Stimulated activated CD8-positive, alpha-beta memory T cell treated with anti-CD3 and anti-CD28 coated beads, Interleukin-7, amount 100 ng/mL, for 48 hours (primary cell): ENCODE measurements at places on chromosomes 7 and 10.
A peak's percentile ranks its signal among the peaks of the same experiment; 100 is the strongest.

GRCh38 chr7:78284945-78285344 lies 486.4 kb downstream of the PHTF2 start:
- DNase-seq: no peak

GRCh38 chr10:43026039-43026973 lies 50.6 kb upstream of the RET start:
- no peak for DNase-seq

DNA sequence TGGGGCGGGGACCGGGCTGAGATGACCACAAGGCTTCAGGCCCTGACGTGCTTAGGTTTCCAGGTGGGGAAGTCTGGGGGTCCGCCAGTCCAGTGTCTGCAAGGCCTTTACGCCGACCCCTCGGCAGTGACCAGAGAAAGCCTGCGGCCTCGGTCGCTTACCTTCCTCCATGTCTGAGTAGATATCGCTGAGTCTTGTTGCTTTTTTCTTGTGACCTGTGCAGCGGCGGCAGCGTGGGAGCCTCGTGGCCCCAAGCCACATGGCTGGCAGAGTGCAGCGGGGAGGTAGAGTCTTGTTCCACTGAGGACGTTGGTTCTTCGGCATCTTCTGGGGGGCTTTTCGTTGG lies 329 bp downstream of the NOLC1 start:
- peak; percentile 21 for DNase-seq

- DNase-seq: no peak
These were observed 3.6 kb downstream of the VOPP1 start for GRCh38 chr7:55568613-55569268.

GRCh38 chr10:873020-873419 lies 58.5 kb downstream of the LARP4B start:
- no peak for DNase-seq

GRCh38 chr10:63250032-63250431 lies 116.9 kb downstream of the NRBF2 start:
- DNase-seq: no peak

- no peak for DNase-seq
These were observed 343.3 kb downstream of the FRMD4A start for GRCh38 chr10:13987446-13987845.

GRCh38 chr10:78502210-78502936 lies 468.7 kb downstream of the RPS24 start:
- no peak for DNase-seq

- no peak for DNase-seq
These were observed 29.3 kb downstream of the DYNC2I1 start for GRCh38 chr7:158885624-158886023.

- DNase-seq: no peak
These were observed 71.5 kb downstream of the WAPL start for GRCh38 chr10:86449926-86450558.

DNA sequence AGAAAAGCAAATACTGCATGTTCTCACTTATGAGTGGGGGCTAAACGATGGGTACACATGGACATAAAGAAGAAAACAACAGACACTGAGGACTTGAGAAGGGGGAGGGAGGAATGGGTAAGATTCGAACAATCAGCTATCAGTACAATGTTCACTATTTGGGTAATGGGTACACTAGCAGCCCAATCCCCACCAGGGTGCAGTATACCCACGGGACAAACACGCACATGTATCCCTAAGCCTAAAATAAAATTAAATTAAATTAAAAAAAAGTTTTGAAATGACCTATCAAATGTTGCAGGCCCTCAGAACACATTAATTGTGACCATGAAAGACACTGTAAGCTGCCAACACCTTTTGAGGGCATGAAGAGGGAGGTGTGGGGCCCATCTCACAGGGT lies 316.0 kb downstream of the WDR37 start:
- no peak for DNase-seq

DNA sequence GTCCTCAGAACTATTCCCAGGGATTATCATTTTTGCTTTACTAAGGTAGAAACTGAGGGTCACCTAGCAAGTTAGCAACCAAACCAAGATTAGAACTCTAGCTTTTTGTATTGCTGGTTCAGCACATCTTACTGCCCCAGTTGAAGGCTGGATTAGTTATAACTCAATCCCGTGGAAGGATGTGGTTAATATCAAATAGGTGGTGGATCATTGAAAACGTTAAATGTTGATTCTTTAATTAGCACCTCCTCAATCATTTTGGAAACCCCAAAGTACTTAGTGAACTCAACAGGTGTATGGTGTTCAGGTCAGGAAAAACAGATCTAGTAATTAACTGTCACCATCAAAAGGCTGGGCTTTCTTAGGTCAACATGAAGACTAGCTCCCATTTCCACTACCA lies 152.4 kb downstream of the ARID5B start:
- DNase-seq: no peak

- DNase-seq: no peak
These were observed 158.6 kb downstream of the NRF1 start for GRCh38 chr7:129769866-129770808.

DNA sequence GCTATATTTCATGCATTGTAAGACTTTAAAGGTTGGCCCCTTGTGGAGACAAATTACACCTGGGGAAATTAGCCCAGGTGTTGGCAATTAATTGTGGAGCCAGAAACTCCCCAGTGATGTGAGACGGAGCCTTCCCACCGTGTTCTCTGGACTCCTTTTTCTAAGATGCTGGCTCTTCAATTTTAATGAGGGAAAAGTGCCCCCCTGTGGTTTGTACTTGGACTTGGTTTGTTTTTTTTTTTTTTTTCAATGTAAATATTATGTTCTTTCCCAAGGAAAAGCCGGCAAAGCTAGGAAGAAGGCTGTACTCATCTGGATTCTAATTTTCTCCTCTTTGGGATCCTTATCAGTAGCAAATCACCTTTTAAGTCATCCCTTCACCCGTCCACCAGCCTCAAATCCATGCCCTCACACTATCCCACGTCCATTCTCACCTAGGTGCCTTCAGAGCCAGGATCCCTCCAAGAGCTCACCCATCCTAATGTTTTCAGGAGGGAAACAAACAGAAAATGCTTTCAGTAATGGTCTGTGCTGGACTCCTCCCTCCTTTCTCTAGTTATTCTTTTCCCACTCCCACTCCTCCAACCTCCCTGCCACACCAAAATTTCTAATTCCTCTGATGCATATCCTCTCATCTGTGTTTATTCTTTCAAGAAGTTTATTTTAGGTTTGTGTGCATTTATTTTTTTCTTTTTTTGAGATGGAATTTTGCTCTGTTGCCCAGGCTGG lies 20.4 kb upstream of the ST8SIA6 start:
- no peak for DNase-seq

DNA sequence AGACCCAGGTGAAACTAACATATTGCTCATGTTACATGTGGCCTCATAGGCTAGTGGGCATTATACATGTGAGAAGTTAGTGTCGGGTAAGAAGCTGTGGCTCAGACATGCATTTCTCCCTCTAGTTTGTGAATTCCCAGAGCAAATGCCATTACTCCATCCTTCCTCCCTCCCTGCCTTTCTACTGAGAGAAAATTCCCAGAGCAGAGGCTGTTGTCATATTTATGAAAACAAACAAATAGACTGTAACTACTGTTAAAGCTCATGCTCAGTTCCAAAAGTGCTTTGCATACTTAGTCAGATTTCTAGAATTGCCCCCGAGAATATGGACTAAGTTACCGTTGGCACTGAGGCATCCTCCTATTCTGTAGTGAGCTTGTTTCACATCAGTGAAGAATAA lies 29.0 kb downstream of the ZNRF2 start:
- DNase-seq: no peak

DNA sequence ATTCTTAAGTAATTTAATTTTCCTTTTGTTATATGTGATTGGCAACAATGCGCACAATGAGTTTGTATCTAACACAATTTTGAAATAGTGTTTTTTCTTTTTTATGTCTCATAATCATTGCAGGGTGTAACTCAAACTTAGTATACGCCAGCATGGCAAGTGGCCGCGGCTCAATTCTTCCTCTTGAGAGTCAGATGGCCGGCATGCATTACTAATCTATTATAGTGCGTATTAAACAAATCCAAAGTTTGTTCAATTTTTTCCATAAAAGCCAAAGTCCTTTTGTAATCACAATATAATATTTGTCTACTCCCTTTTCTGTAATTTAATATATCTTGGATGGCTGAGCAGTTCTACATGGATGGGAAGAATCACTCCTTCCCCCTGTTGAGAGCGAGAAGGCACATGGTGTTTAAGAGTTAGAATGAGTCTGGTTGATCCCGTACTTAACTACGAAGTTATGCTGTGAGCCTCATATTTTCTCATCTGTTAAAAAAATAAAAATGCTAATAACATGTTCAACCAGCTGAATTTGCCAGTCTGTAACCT lies 12.7 kb downstream of the EPDR1 start:
- DNase-seq: no peak

GRCh38 chr10:64873088-64873487 lies 1351.9 kb downstream of the REEP3 start:
- DNase-seq: no peak

GRCh38 chr7:44630792-44631457 lies 24.5 kb downstream of the OGDH start:
- DNase-seq: no peak

GRCh38 chr7:149457766-149458165 lies 3.1 kb downstream of the ZNF777 start:
- DNase-seq: no peak

GRCh38 chr7:116231949-116232348 lies 21.6 kb downstream of the TES start:
- DNase-seq: no peak

DNA sequence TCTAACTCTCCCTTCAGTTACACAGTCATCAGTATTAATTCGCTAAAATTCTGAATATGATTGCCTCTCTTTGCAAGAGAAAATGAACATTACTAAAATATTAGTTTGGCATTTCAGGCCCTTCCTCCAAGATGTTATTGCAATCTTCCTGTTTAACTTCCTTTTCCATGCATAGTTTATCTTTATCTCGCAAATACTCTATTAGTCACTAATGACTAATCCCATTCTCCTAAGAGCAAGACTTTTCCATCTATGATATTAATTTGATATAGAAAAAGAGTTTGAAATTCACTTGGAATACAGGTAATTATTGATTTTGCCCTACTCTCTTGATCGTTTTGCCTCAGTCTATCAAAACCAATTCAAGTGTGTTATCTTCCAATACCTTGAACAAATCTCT lies 41.8 kb upstream of the SEMA3A start:
- DNase-seq: no peak

DNA sequence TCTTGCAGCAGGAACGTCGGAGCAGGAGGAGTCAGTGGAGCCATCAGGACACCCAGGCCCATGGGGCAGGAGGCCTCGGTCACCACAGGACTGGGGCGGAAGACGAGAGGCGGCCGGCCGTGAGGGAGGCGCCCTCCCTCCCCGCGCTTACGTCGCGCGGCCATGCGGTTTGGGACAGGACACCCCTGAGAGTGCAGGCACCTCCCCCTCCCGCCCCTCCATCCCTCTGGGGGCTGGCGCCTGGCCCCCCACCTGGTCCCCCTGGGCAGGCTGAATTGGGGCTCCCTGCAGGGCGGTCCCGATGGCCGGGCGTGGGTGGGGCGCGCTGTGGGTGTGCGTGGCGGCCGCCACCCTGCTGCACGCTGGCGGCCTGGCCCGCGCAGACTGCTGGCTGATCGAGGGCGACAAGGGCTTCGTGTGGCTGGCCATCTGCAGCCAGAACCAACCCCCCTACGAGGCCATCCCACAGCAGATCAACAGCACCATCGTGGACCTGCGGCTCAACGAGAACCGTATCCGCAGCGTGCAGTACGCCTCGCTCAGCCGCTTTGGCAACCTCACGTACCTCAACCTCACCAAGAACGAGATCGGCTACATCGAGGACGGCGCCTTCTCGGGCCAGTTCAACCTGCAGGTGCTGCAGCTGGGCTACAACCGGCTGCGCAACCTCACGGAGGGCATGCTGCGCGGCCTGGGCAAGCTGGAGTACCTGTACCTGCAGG lies 74.4 kb downstream of the ELFN1 start:
- no peak for DNase-seq

- DNase-seq: no peak
These were observed 42.6 kb downstream of the OTUD1 start for GRCh38 chr10:23481363-23481961.

- no peak for DNase-seq
These were observed 37.9 kb downstream of the SYPL1 start for GRCh38 chr7:106074257-106074656.

DNA sequence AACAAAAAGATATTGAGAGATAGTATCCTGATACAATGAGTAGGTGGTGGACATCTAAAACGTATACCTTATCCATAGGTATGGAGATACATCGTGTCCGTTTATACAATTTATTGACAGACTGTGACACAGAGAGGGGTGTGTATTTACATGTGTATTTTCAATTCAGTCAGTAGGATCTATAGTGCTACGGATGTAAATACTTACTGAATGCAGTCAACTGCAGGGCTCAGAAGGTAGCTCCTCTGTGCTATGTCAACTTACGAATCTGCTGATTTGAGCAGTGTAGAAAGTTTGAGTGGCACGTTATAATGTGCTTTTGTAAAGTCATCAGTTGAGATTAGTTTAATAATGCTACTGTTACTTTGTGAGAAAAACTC lies 626 bp downstream of the ZNF804B start:
- DNase-seq: no peak

- DNase-seq: no peak
These were observed 812 bp upstream of the IDE start for GRCh38 chr10:92574548-92575261.

GRCh38 chr10:74706966-74707365 lies 119.4 kb upstream of the KAT6B start:
- DNase-seq: no peak

GRCh38 chr7:26374647-26375373 lies 83.1 kb downstream of the SNX10 start:
- DNase-seq: no peak

GRCh38 chr7:33736521-33737221 lies 168.7 kb upstream of the BMPER start:
- DNase-seq: no peak

GRCh38 chr7:155852426-155853301 lies 40.4 kb upstream of the SHH start:
- DNase-seq: no peak

DNA sequence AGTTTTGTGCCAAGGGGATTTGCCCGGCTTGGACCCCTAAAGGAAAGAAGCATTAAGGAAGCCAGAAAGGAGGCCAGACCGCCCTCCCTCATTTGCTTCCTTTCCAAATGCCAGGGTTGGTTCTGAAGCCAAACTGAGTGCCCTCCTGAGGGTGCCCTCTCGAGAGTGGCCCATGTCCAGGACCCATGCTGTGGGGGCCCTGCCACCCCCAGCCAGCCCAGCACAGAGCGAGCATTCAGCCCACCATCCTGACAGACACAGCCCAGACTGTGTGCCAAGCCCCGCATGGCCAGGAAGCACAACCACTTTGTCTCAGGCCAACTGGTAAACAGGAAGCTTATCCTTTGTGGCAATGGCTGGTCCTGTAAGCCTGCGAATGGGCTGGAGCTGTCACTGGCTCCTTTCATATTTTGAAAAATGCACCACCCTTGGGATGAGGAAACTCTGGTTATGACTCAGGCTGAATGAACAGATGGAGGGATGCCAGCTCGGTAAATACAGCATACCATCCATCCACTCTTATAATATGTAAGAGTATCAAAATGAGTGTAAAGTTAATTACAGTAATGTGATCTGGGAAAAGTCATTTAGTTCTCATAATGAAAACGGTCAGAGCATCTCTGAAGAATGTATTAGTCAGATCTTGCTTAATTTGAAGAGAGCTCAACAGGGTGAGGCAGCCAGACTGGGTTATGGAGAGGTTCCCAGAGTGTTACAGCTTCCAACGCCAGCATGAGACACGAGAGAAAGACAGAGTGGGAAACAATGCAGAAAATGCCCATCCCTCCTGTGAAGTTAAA lies 65.0 kb downstream of the STK17A start:
- DNase-seq: peak; percentile 53
